ENCODE measurements at places on chromosomes 11 and 22.

GRCh38 chr22:17781319-17782031, 7.2 kb upstream of the BID start:
- no peak for DNase-seq

DNA sequence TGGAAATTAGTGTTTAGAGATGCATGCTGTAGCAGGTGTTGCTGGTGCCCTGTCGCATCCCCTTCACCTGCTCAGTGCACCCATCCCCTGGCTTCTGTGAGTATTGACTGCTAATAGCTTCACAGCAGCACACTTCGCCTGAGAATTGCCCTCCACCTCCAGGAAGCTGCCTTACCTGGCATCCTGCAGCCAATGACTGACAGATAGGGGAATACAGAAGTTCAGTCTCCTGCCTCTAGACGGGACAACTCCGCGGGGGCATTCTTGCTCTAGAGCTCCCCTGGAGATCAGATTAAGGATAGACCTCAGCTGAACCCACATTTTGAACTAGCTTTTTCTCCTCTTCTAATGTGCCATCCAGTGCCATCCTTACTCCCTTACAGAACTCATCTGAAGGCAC, 9.3 kb upstream of the CD3E start:
- DNase-seq, result no peak

DNA sequence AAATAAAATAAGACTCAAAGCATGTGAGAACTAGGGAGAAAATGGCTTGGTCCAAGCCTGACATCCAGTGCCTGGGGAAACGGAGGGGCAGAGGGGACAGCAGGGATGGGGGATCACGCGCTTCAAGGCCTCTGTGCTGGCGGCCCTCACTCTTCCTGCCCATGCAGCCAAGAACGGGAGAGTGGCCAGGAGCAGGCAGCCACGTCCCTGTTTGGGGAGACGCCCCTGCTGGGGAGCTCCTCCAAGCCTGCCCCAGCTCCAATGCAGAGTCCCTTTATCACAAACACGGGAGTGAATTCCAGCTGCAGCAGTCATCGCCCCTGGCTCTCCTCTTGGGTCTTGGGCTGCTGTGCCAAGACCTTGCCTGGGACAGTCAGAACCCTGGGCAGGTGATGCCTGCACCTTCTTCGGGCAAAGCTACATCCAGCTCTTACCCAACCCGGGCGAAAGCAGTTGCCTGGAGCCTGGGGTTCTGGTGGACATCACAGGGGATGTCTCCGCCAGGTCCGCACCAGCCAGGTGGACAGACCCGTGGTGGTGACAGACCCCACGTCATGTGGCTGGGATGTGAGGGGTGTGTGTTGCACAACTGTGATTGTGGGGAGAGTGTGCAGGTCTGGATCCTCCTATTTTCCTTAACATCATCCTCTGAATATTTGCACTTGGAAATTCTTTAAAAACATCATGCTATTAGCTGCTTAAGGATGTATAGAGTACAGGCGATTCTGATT, 1391.3 kb downstream of the BRD1 start:
- DNase-seq, result no peak

DNA sequence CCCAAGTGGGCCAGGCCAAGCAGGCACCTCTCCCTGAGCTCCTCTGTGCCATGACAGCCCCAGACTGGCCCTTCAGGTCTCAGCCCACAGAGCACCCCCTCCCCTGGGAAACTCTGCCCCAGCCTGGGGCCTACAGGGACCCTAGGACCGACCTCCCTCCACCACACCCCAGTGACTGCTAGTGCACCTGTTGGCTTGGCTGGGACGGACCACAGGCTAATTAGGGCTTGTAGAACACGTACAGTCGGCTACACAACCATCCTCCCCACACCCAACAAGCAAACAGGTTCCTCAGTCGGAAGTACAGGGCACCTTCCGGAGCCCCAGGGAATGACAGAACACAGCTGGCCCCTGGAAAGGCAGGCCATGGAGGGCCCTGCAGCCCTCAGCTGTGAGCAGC, 4.3 kb downstream of the SBF1 start:
- DNase-seq, result no peak

GRCh38 chr11:14644226-14645014, 816 bp downstream of the PDE3B start:
- DNase-seq, result peak; percentile 68

DNA sequence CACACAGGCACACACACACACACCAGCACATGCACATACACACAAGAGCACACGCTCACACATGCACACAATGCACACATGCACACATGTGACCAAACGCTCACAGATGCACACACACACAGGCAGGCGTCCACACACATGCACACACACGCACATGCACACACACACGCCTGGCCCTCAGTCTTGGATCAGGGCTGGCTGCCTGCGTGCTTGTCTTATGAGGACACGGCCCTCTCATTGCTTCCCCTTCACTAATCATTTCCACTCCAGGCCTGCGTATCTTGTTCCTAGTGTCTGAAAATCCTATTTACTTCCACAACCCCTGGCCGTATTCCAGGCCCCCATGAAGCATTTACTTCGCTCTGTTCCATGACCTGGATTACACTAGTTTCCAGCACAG, 740.5 kb downstream of the BRD1 start:
- DNase-seq, result no peak

DNA sequence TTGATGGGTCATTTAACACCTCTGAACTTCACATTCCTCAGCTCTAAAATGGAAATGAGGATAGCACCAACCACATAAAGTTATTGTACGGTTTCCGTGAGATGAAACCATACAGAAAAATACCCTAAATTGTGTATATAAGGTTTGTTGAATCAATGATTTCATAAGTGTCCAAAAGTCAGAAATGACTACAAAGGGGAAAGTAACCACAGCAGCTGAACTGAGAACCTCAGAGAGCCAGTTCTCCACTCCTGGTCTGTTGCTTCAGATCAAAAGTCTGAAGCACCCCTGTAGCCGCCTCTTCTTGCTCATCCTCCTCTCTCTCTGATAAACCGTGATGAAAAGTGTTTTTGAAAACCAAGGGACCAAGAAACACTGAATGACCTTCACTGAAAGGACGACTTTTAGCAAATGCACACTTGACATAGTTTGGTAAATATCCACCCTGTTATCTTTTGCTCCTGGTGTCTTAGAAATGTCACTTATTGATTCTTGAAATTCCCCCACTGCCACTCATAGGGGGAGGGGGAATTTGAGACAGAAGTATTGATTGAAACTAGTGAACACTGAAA, 194.5 kb downstream of the NAV2 start:
- DNase-seq, result no peak

GRCh38 chr11:102108734-102109440, 1.4 kb upstream of the YAP1 start:
- no peak for DNase-seq

- peak; percentile 17 for DNase-seq
These were observed 167.6 kb upstream of the MTMR2 start for GRCh38 chr11:96091476-96091875.

GRCh38 chr11:72224564-72225410, at the start of gene INPPL1:
TSS of gene INPPL1 (plus strand) at chr11:72224767. CDS start at chr11:72224985, 218 bp downstream.
- DNase-seq, result peak; percentile 27

DNA sequence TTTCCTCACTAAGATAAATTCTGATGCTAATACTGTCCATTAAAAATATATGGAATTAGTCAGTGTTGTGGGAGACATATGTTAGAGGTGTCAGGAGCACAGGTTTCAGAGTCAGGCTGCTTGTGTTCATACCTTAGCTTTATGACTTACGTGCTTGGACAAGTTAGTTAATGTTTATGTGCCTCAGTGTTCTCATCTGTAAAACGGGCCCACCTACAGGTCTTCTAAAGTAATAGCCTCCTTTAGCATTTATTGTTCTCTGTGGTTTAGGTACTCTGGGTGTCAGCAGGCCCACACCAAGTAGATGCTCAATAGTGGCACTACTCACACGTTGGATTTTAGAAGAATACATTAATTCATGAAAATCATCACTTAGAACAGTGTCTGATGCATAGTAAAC, 308.7 kb upstream of the ZC3H12C start:
- DNase-seq, result no peak

- DNase-seq, result no peak
These were observed 26.9 kb downstream of the DRD2 start for GRCh38 chr11:113448316-113448677.

- DNase-seq, result peak; percentile 38
These were observed 27.5 kb upstream of the HIKESHI start for GRCh38 chr11:86274503-86274902.

GRCh38 chr11:103315248-103315647, 206.0 kb downstream of the DYNC2H1 start:
- no peak for DNase-seq

DNA sequence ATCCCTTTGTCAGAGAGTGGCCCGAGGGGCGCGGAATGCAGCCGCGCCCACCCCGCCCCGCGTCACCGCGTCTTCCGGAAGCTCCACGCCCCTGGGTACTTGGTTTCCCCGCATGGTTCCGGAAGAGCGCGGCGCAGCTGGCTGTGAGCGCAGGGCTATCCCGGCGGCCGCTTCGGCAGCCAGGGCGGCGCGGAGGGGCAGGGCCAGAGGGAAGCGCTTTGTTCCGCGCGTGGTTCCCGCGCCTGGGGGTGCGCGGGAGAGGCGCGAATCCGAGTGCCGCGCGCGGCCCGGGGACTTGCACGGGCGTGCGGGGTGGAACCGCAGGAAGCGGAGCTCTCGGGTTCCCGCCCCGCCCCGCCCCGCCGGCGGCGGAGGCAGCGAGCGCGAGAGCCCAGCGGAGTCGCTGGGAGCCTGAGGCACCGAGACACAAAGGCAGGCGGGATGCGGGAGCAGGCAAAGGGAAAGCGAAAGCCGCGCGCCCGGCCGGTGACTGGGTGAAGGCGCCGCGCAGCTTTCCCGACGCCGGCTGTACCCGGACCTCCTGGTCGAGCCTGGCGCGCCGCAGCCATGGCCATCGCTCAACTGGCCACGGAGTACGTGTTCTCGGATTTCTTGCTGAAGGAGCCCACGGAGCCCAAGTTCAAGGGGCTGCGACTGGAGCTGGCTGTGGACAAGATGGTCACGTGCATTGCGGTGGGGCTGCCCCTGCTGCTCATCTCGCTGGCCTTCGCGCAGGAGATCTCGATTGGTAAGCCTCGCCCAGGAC, at the start of gene PANX1:
TSS of gene PANX1 (plus strand) at position 96 of the 766 bp plus-strand sequence. CDS start at position 568, 472 bp downstream.
- peak; percentile 86 for DNase-seq

DNA sequence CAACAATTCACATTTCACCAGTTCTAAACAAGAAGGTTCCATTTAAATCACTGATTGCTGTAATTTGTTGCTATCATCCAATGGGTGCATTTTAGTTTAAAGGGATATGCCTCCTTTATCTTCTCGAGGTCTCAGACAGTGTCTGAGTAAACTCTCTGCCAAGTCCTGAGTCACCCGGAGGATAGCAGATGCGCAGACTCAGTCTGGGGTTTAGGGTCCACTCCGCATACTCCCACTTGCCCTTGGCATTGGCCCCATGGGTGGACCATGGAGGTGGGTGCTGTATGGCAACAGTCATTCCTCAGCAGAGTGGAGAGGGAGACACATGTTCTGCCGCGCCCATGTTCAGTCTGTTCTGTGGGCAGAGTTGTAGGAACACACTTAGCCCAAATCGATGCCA, 65.4 kb upstream of the CRTAM start:
- no peak for DNase-seq

GRCh38 chr11:9150501-9150900, 59.1 kb upstream of the SCUBE2 start:
- no peak for DNase-seq

- DNase-seq, result no peak
These were observed 25.4 kb downstream of the TPBGL start for GRCh38 chr11:75265851-75266531.

- no peak for DNase-seq
These were observed 1235.2 kb downstream of the TBC1D22A start for GRCh38 chr22:47997612-47998011.

- no peak for DNase-seq
These were observed 535.1 kb upstream of the ARHGAP42 start for GRCh38 chr11:100151944-100152343.

DNA sequence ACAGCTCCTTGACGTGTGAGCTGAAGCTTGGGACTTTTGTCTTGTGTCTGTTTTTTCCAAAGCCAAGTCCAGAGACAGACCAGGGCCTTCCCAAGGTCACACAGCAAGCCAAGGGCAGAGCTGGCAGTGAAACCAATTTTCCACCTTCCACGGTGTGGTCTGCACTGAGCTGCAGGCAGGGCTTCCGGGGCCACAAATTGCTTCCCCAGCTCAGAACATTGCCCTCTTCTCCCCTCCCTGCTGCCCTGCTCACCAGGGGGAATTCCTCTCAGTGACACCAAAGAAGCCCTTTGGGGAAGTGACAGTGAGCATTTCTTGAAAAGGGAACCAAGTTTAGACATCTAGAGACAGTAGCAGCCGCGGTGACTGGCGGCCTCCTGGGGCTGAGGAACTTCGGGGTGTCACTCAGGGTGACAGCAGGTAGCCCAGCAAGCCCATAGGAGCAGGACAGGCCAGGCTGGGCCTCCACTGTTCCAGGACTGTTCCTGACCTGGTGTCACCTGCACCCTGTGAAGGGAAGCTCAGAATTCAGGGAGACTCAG, 9.2 kb downstream of the FXYD2 start:
- DNase-seq, result peak; percentile 29

GRCh38 chr11:86769219-86769618, 31.1 kb upstream of the PRSS23 start:
- no peak for DNase-seq

DNA sequence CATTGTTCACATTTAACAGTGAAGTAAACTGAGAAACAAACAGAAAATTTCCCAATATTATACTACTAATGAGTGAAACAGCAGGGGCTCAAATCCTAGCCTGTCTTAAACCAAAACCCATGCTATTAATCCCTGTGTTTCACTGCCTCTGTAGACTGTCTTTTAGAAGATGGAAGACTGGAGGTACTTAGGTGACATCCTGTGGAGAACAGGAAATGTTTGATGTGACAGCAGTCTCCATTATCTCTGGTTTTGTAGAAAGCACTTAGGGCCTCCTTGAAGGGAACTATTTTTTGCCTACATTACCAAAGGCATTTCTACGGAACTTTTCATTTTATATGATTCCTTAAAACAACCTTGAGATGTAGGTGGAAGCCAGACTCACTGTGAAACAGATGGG, 288.1 kb upstream of the SORL1-AS1 start:
- no peak for DNase-seq

- DNase-seq, result no peak
These were observed 384.1 kb downstream of the LARGE1 start for GRCh38 chr22:33535937-33536875.

GRCh38 chr11:92349486-92350156, 125.0 kb downstream of the FAT3 start:
- no peak for DNase-seq

GRCh38 chr22:32037236-32037635, 5.8 kb upstream of the SLC5A1 start:
- no peak for DNase-seq

Data from NCI-H82 (cell line).